ENCODE measurements at places on chromosomes 5 and 9.

GRCh38 chr9:128214571-128215490, 11.7 kb downstream of the DNM1 start:
- DNase-seq: no peak

DNA sequence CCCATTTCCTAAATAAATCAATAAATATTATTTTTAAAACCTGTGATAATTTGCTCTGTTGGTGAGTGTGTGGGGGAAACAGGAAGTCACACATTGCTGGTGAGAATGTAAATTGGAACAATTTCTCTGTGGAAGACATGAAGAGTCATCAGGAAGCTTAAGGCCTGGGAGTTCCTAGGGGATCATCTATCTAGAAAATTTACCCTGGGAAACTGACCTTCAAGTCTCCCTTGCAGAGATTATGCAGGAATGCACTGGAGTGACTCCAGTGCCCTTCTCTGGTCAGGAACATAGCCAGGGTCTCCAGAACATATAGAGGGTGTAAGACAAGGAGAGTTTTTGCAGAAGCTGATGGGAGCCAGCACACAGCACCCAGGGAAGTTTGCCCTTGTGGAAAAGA, 13.0 kb upstream of the GCNT1 start:
- DNase-seq: no peak

- DNase-seq: no peak
Measured at GRCh38 chr5:58834242-58835225, 251.7 kb downstream of the RAB3C start.

DNA sequence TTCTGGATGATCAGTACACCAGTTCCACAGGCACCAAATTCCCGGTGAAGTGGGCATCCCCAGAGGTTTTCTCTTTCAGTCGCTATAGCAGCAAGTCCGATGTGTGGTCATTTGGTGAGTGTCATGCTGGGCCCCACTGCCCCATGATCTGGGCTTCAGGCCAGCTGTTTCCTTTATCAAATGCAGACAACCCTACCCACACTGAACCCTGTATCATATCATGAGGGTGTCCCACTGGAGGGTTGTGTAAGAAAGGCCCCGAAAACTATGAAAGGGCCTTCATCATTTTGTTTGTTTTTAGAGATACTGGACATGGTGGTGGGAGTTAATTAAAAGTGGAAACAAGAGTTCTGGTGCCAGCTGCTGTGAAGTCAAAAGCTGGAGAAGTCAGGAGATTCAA, 20.0 kb upstream of the CYFIP2 start:
- DNase-seq: no peak

GRCh38 chr5:79235634-79236361, at the start of gene JMY:
JMY (plus strand) TSS chr5:79236131; CDS start chr5:79236651, 520 bp downstream.
- DNase-seq: peak; percentile 79

GRCh38 chr9:24245988-24246387, 299.7 kb downstream of the IZUMO3 start:
- no peak for DNase-seq

GRCh38 chr5:180080486-180081280, 9.1 kb upstream of the RNF130 start:
- no peak for DNase-seq

DNA sequence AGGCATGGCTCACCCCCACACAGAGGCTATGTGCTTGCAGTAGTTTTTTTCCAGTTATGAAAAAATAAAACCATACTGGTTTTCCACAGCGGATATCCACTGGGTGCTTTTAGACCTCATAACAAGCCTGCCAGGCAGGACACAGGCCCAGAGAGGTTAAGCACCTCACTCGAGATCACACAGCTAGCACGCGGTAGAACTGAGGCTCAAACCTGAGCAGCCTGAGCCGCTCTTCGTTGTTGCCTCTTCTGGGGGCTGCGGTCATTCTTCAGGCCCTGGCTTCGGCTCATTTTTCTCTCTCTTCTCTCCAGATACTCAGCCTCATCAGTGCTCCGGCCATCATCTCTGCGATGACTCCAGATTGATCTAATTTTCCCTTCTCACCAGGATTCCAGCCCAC, 196.0 kb downstream of the TTLL11 start:
- no peak for DNase-seq

GRCh38 chr5:39783756-39784421, 359.1 kb upstream of the DAB2 start:
- DNase-seq: no peak
